ENCODE measurements at places on chromosomes 13 and 19.

DNA sequence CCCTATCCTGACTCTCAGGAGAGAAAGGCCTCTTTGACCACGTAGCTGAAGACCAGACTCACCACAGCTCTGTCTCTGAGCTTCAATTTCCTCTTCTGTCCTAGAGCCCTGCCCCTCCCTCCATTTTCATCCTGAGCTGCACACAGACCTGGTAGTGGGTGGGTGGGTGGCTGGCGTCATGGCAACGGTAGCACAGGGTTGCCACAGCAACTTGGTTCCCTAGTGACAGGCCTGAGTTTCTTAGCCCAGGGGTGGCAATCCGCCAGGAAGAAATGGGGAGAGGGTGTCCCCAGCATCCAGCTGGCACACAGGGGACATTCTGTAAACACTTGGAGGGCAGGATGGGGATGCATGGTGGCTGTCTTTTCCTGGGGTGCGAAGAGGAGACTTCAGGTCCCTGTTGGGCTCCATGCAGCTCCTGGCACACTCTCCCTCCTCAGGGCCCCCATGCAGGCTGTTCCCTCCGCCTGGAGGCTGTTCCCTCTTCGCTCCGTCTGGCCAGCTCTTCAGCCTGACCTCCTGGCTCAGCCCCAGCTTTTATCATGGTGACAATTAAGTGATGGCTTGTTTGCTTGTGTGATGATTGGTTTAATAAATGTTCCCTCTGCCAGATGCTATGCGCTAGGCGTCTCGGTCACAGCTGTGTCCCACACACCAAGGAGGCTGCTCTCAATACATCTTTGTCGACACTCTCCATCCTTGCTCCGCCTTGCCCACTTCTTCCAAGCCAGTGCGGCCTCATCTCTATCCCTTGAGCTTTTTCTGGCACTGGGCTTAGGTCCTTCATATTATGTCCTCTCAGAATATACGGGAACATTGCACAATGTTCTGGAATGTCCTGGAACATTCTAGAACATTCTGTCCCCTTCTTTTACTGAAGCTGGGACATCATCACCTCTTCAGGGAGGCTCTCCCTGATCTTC lies 7.4 kb upstream of the KLHL26 start:
- peak; percentile 63 for DNase-seq

- DNase-seq = no peak
Measured at GRCh38 chr13:39675904-39676303, 20.4 kb downstream of the COG6 start.

DNA sequence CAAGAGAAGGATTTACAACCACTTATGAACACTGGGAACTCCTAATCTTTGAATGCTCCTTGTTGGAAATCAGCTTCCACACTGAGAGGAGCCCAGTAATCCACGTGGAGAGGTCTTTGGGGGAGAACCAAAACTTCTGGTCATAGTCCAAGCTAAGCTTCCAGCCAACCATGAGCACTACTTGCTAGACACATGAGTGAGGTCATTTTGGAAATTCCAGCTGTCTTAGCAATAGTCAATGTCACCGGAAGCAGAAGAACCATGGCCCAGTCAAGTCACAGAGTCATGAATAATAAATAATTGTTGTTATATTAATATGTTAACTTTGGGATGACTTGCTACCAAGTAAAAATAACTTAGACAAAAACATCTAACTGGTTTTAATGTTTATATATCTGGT lies 324.9 kb upstream of the SGCG start:
- DNase-seq = no peak

- no peak for DNase-seq
Measured at GRCh38 chr19:14377883-14378328, 3.3 kb upstream of the ADGRE5 start.

GRCh38 chr13:45315520-45316167 lies 25.3 kb downstream of the TPT1 start:
- DNase-seq = no peak

DNA sequence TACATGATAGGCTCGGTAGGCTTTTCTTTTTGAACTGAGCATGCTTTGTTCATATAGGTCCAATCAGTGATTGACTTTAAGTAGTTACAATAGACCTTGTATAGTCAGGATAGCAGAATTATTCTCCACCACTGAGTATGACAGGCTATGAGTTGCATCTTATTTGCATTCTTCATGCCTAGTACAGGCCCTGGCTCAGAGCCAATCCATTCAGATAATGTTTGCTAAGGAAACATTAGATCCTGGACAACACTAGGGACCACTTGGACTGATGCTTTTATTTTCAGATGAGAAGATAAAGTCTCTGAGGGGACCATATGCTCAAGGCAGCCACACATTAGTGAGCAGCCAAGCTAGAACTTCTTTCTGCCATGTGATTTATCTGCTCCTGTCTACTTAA lies 133.9 kb downstream of the KL start:
- DNase-seq = no peak

DNA sequence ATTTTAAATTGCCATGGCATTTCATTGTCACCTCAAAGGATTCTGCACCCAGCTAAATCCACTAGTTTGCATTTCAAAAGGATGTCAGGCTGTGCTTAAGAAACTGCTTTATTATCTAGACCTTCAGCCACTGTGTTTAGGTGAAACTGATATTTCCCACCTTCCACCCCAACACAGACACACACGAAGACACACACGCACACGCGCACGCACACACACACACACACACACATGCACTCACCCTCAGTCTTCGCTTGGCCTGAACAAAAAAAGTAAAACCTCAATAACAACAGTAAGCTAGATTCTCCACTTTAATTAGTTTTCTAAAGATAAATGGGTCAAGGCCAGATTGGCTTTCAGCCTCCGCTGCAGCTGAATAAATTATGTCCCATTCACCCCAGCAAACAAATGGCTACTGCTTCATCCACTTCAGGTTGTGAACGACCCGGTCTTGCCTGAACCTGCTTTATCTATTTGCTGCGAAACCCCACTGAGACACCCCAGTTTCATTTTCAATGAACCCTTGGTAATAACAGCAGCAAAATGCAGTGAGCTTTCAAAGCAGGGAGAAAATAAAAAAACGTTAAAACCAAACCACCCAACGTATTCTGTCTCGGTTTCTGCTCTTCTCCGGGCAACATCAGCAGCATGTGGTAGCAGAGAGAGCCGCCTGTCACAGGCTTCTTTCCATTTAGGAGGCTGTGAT lies 166.8 kb downstream of the DCT start:
- no peak for DNase-seq

DNA sequence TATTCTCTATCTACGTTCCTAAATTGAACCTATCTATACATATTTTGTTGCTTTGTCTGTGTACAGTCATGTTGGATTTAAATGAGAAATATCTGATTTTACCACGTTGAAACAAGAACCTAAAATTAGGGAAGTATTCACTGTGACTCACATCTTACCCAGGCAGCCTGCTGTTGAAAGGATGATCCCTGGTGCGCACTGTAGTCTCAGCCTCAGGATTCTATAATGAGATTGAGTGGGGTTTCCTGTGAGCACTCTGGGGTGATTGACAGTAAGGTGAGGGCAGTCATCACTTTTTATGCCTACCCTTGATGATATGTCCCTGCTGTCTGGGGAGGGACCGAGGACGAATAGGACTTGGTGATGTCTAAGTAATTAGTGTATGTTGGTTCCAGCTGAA lies 35.4 kb downstream of the PCCA start:
- DNase-seq = no peak

DNA sequence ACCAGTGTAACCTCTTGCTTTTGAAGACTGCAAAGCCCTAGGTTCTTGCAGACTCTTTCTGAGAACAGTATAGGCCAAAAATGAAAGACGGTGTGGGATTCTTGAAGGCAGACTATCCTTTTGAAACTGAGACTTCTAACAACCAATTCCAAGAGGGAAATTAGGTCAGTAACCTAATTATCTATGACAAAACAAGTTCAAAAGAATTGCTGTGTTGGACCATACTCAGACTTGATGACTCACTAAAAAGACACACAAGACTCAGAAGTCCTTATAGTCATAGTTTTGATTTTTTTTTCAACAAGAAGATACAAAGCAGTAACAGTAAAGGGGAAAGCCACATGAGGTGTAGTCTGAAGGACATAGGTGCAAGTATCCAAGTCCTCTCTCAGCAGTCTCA lies 624.0 kb upstream of the GPC6 start:
- DNase-seq = no peak

- no peak for DNase-seq
Measured at GRCh38 chr13:45310341-45311131, 30.4 kb downstream of the TPT1 start.

GRCh38 chr19:33734913-33735312 lies 61.8 kb upstream of the KCTD15 start:
- DNase-seq = peak; percentile 22

- peak; percentile 45 for DNase-seq
Measured at GRCh38 chr13:65971541-65971940, 1258.6 kb downstream of the PCDH9 start.

GRCh38 chr13:113089693-113090414 lies 15.7 kb upstream of the F7 start:
- no peak for DNase-seq

DNA sequence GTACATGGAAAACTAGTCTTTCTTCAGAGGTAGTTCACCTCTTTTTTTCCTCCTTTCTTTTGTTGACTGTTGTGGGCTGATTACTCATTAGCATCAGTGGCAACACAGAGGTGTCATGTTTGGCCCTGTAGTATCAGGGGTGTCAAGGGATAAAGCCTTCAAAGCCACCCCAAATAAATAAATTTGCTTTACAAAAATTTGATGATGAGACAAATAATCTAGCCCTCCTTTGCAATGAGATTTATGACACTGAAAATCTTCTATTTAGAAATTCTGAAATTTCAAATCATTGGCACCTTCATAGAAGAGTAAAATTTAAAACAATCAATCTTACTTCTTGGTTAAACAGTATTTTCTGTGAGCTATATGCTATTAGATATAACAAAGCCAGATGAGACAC lies 1.9 kb downstream of the LACC1 start:
- DNase-seq = no peak

DNA sequence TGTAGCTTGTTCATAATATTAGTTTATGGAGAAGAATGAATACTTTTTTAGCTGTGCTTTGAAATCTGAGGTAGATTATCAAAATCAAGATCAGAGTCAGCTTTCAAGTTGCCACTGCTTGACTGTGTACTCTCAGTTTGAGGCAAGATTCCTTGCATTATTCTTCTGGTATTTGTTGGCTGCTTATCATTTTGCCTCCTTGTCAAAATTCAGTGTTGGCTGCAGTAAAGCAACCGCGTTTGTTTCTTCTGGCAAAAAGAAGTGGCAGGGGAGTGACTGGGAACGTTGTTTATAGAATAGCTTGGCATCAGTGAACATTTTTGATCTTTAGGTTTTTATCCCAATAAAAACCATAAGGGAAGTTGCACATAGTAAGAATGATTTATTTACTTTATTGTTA lies 419.3 kb upstream of the GPC6 start:
- DNase-seq = no peak

DNA sequence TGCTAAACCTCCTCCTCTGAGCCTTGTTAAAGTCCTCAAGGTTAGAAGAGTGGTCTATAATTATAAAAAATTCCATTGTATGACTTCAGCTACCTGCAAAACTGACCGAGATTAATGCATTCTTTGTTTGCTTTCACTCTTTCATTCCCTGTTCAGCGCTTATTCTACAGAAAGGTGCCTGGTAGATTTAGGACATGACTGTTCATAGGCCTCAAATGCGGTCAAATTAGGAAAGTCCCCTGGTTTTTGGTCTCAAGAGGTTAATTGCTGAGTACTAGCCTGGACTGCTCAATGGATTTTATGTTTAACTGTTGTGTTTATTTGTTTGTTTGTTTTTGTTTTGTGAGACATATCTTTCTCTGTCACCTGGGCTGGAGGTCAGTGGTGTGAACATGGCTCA lies 35.4 kb downstream of the KL start:
- no peak for DNase-seq

DNA sequence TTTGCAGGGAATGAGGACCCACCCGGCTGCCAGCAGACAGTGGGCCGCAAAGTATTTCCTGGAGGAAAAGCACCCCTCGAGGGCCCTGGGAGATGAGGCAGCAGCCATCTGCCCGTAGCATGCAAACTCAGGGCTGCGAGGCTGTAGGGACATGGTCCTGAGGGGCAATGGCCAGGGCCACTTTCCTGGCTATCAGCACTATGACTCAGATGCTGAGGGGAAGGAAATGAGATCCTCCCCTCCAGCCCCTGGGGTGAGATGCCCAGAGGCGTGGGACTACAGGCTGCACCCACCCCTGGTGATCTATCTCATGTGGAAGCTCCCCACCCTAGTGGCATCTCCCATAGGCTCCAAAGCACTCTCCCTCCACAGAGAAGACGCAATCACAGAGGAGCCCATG lies 80.1 kb downstream of the SLC7A1 start:
- DNase-seq = no peak

- no peak for DNase-seq
Measured at GRCh38 chr13:23735329-23735728, 153.9 kb downstream of the MIPEP start.

- DNase-seq = no peak
Measured at GRCh38 chr19:41947091-41947490, 12.0 kb downstream of the RABAC1 start.

DNA sequence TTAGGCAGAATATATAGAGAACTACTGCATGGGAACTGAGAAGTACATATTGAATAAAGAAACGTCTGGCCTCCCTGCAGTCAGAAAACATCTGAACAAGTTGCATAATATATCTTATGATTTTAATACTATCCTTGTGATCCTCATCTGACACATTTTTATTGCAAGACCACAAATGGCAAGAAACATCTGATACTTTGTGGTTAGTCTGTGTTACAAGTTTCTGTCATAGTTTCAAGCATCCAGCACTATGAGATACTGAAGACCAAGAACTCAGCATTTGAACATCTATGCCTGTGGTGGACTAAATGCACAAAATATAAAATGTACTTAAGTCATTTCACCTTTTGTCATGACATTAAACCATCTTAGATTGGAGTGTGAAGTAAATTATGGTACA lies 1175.8 kb upstream of the MIR17HG start:
- no peak for DNase-seq

- DNase-seq = no peak
Measured at GRCh38 chr13:109899748-109900147, 113.4 kb upstream of the IRS2 start.

DNA sequence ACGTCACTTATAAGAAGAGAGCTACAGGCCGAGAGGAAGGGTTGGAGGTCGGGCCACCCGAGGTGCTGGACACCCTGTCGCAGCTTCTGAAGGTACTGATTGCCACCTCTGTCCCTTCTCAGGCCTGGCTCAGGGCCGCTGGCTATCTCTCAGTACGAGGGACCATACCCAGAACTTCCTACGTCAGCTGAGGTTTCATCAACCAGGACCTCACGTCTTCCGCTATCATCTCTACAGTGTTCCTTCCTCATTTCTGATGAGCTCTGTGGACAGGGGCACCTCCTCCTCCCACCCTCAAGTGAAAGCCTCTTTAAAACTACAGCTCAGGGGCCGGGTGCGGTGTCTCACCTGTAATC lies 58.2 kb upstream of the USE1 start:
- DNase-seq = no peak

GRCh38 chr19:6278740-6279619 lies 795 bp downstream of the MLLT1 start:
- no peak for DNase-seq
